Fibroblast of skin of left biceps (primary cell): ENCODE measurements at places on chromosomes 11 and 22.

DNA sequence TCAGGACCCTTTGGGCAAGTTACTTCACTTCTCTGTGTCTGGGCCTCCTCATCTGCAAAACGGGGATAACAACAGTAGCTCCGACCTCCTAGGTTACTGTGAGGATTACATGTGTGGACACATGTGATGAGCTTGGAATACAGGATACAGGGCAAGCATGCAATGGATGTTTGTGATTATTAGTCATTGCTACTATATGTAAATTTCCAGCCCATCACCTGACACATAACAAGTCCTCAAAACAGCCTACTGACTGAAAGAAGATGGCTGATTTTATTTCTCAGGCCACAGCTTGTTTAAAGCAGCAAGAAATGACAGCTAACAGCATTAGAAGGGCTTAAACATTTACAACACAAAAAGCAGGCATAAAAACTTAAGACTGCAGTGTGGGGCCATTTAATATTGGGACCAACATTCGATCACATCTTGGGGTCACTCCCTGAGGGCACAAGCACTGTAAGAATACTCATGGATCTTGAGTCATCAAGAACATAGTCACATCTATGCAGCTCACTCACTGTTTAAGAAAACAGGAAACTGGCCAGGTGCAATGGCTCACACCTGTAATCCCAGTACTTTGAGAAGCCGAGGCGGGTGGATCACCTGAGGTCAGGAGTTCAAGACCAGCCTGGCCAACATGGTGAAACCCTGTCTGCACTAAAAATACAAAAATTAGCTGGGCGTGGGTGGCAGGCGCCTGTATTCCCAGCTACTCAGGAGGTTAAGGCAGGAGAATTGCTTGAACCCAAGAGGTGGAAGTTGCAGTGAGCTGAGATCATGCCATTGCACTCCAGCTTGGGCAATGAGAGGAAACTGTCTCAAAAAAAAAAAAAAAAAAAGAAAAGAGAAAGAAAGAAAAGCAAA is 49.5 kb downstream of the ABTB2 start:
- DNase-seq: no peak

DNA sequence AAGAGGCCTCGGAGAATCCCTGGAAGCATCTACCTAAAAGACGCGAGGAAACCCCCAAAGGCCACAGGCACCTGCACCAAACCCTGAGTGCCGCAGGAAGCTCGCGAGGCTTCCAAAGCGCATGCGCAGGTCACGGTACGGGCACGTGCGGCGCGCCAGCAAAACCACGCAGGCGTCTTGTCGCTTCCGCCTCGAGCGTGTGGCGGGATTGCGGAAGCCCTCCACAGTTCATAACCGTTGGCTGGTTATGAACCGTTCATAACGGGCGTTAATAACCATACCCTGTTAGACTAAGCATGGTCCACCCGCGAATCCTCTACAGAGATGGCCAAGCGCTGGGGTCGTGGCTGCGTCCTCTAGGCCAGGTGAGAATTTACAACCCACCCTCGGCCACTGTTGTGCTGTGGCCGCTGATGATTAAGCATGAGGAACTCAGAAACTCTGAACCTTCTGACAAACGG is 46.4 kb downstream of the MORC2 start:
- DNase-seq: peak; percentile 7

GRCh38 chr11:77038029-77038824 is 4.0 kb downstream of the B3GNT6 start:
- DNase-seq: no peak

GRCh38 chr11:1459219-1459575 is 27.4 kb downstream of the MOB2 start:
- DNase-seq: no peak

DNA sequence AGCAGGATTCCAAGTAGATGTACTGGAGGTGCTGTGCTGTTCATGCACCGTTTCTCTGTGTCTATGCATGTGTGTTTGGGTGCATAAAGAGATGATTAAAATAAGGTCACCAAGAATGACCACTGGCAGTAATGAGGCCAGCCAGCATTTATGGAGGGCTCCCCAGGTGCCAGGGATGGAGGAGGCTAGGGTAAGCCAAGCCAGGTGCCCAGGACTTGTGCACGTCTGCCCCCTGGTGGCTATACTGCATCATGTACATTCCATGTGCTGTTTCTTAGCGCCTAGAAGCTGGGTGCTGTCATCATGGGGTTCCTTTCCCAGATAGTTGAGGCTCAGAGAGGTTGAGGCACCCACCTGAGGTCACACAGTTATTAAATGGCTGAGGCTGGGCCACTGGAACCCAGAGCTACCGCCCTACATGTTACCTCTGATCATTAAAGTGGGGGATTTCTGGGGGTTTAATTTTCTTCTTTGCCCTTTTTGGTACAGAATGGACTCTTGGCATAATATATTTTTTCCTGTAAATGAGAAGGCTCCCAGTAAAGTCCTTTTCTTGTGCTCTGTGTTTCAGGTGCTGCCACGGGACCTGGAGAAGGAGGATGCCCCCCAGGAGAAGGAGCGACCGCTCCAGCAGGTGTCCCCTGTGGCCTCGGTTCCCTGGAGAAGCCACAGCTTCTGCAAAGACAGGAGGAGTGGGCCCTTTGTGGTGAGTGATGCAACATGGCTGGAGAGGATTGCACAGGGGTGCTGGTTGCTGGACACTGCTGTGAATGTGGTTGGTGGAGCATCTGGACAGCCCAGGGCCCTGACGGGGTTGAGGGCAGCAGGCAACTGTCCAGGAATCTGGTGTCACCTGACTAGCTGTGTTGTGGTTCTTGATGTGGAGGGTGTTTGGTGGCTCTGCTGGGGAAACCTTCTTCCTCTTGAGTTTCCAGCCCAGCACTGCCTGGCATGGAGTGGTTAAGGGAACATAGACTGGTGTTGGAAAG is 96.4 kb downstream of the KIAA1671 start:
- DNase-seq: no peak

- DNase-seq: no peak
These were observed 96.2 kb downstream of the PDHX start for GRCh38 chr11:35012467-35013191.

DNA sequence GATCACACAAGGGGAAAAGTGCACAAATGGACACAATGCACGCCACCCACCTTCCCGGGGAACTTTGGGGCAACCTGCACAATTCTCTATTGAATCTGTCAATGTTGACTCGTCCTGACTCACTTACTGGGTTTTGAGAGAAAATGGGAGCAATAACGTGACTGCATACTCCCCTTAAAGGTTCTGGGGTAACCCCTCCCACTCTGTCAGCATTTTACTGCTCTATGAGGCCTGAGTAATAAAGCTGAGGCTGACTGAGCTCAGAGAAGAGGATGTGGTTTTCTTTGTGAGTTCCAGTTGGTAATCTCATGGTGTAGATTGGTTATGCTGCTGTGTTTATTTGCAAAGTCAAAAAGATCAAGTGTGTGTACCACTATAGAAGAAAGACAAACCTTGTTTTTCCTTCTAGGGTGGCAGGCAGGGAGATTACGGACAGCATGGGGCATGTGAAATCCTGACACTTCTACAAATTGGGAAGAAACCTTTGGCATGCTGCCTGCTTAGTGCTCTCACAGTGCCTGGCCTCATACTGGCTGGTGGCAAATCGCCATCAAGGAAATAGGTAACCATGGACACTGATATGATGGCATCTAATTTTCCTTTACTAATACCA is 16.1 kb upstream of the APOA1 start:
- DNase-seq: peak; percentile 55

GRCh38 chr11:77029829-77030228 is 4.4 kb upstream of the B3GNT6 start:
- no peak for DNase-seq
